ENCODE measurements at places on chromosomes 3 and 15.

GRCh38 chr3:68009900-68010299 is 355.5 kb upstream of the SUCLG2 start:
- DNase-seq, result no peak

- DNase-seq, result no peak
Observed at GRCh38 chr3:174439331-174440252, 419.5 kb upstream of the NAALADL2 start.

GRCh38 chr3:12198301-12198700 is 39.6 kb upstream of the TIMP4 start:
- DNase-seq, result no peak

DNA sequence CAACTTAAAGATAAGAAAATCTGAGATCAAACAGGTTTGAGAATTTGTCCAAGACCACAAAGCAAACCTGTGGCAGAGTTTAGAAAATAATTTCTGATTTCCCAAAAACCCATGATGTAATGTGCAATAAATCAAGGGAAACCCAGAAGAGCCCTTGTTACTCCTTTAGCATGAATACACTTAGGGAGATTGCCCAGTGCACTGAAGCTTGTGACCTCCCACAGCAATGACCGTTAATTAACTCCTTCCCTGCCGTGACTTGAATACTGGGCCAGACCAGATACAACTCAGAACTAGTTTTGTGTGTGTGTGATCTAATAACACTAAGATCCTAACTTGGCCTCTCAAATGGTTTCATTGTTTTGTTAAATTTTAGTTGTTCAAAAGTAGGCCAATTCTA is 2.5 kb downstream of the PRKAR2A start:
- no peak for DNase-seq

- DNase-seq, result no peak
Observed at GRCh38 chr3:33936171-33936920, 137.9 kb downstream of the PDCD6IP start.

GRCh38 chr3:122697952-122698620 is 17.4 kb downstream of the PARP14 start:
- no peak for DNase-seq

GRCh38 chr3:190655933-190656332 is 142.0 kb downstream of the IL1RAP start:
- DNase-seq, result no peak

- DNase-seq, result no peak
Observed at GRCh38 chr15:61936528-61937195, 123.6 kb downstream of the VPS13C start.

- no peak for DNase-seq
Observed at GRCh38 chr15:70142322-70143191, 44.8 kb upstream of the TLE3 start.

GRCh38 chr3:107993771-107994170 is 97.1 kb downstream of the CD47 start:
- DNase-seq, result no peak

Data from GM12892 (cell line).